ENCODE measurements at places on chromosomes 12 and 14. TPM values are rescaled to one million over a fixed set of nuclear protein-coding genes. Genes with fewer than 3 reads are reported as not detected.

Gene CLEC1B
- polyA plus RNA-seq: not detected

Gene NFE2
- 6.1 TPM for polyA plus RNA-seq

Gene KCNK10
- polyA plus RNA-seq: 0.45 TPM

Gene IL26
- not detected for polyA plus RNA-seq

Gene SLC7A7
- polyA plus RNA-seq: 14.9 TPM

Gene ZDHHC22
- 23.8 TPM for polyA plus RNA-seq

Gene BDKRB1
- polyA plus RNA-seq: 0.27 TPM

- peak; percentile 52 for DNase-seq
Measured at GRCh38 chr12:106954462-106955376, 988 bp upstream of the TMEM263 start.

GRCh38 chr12:126114441-126114840, 1049.2 kb downstream of the AACS start:
- no peak for DNase-seq

DNA sequence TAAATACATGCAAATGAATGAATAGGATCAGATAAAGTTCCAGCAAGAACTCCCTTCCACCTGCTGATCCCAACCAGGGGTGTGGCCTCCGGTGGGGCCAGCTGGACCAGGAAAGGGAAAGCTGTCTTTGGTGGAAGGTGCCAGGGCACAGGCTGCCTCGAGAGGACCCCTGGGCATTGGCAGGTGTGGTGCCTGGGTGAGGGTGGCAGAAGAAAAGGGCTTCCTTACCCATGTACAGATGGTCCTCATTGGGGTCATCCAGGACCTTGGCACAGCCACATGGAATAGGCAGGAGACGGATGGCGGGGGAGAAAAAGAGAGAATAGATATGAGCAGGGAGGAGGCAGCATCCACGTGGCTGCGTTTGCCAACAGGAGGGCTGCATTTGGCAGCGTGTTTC, 36.4 kb downstream of the CAMKK2 start:
- no peak for DNase-seq

DNA sequence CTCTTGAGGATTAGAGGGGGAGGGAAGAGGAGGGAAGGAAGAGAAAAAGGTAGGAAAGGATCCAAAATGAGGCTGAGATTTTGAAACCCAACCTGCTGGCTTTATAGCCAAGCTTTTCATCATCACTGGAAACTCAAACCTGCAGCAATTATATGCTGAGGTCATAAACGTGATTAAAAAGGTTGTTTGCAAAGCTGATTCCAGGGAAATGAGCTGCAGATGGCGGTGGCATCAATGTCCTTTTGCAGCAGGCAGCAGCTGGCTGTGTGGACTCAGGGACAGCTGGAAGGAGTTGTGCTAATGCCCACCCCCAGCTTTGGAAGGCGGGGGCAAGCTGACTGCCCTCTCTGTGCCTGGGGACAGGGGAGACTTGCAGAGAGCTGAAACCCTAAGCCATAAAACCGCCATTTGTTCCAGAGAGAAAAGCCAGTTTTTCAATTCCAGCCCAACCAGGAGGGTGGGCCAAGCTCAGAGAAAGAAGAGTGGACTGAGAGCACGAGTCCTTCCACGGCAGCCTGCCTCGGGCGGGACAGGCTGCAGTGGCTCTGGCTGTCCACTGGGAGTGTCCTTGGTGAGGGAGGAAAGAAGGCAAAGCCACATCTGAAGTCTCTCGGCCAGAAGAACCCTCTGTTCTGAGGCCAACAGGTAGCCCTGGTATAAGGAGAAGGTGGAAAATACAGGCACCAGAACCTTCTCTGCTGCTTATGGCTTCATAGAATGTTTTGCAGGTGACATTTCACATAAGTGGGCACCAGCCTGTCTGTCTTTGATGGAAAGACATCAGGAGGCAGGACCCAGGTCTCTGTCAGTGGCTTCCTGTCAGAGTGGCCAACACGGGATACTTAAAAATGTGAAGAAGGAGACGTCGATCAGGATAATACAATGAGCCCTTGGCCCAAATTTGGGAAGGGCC, 90.7 kb downstream of the SINHCAF start:
- DNase-seq: peak; percentile 66

DNA sequence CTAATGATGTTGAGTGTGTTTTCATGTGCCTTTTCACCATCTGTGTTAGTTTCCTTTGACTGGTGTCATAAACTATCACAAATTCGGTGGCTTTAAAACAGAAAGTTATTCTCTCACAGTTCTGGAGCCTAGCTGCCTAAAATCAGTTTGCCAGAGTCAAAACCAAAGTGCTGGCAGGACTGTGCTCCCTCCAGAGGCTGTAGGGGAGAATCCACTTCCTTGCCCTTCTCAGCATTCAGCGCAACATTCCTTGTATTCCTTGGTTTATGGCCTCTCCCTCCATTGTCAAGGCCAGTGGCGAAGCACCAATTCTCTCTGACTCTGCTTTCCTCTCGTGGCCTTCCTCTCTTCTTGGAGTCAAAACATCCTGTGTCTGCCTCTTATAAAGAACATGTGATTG, 174.2 kb upstream of the PDE3A start:
- DNase-seq: no peak

DNA sequence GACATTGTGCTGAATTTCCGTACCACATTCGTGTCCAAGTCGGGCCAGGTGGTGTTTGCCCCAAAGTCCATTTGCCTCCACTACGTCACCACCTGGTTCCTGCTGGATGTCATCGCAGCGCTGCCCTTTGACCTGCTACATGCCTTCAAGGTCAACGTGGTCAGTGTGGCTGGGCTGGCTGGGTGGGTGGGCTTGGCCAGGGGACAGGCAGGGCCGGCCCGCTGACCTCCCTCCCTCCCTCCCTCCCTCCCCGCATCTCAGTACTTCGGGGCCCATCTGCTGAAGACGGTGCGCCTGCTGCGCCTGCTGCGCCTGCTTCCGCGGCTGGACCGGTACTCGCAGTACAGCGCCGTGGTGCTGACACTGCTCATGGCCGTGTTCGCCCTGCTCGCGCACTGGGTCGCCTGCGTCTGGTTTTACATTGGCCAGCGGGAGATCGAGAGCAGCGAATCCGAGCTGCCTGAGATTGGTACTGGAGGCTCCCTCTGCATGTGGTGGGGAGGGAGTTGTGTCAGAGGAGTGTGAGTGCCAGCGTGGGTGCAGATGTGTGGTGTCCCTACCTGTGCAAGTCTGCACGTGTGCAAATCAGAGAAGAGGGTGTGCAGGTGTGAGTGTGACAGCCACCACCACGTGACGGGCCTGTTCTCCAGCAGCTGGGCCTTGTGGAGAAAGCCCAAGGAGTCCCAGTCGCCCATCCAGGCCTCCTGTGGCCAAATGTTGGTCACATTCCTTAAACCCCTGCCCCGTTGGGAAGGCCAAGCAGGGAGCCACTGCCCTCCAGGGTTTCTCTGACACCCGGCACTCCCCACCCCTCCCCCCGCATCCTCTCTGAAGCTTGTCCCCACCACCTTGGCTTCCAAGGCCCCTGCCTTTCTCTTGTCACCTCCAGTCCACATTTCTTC, 5.3 kb downstream of the KCNH3 start:
- DNase-seq: no peak

DNA sequence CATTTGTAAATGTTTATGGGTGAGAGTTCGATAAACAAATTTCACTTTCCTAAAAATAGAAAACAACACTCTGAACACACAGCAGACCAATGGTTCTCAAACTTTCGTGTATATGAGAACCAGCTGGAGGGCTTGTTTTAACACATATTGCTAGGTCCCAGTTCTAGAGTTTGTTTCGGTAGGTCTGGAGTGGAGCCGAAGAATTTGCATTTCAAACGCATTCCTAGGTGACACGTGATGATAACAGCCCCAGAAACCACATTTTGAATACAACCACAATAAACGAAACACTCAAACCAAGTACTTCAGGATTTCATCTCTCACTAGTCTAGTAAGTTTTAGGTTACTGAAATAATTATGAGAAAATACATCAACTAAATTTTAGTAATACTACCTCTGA, 17.1 kb downstream of the SEC23A start:
- DNase-seq: no peak

DNA sequence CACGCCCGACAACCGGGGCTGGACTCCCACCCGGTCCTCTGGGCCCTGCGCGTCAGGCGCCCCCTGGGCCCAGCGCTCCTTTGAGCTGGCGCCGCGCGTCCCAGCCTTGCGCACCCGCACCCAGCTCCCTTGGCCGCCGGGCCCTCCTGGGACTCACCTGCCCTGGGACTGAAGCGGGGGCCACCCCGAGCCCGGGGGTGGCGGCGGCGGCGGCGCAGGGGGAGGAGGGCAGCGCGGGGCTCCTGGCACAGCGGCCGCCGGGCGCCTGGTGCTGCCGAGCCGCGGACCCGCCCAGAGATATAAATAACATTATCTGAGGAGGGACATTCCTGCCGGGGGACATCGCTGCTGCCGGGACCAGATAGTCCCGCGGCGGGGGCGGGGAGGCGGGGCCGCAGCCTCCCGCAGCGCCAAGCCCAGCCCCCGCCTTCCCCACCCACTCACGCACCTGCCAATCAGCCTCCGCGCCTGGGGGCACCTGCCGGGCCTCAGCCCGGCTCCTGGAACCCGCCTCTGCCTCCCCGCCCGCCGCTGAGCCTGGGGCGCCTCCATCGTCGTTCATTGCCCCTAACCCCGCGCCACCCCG, at the start of gene SPTB:
TSS of gene SPTB (minus strand) at position 273 of the 586 bp plus-strand sequence. CDS start 56,813 bp downstream, outside the sequence.
- DNase-seq: peak; percentile 73

GRCh38 chr12:31323391-31324115, 2.4 kb downstream of the SINHCAF start:
- peak; percentile 67 for DNase-seq

- DNase-seq: no peak
Measured at GRCh38 chr12:25819691-25820090, 138.8 kb upstream of the RASSF8 start.

DNA sequence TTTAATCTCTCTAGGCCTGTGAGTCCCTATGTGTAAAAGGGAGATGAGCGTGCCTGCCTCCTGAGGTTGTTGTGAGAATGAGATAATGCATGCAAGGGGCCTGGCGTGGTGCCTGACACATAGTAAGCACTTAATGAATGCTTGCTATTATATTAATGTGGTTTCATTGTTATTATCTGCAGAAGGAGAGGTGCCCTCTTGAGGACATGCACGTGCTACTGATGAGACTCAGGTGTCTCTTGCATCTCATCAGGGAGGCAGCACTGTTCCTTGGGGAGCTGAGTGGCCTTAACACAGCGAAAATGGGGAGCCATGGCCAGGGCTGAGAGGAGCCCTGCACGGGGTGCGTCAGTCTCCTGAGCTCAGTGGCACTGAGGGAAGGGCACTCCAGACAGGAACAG, 29.9 kb upstream of the BCDIN3D start:
- no peak for DNase-seq

- DNase-seq: no peak
Measured at GRCh38 chr12:67952787-67953186, 36.5 kb upstream of the IFNG-AS1 start.

GRCh38 chr12:119115296-119115905, 63.3 kb upstream of the HSPB8 start:
- DNase-seq: peak; percentile 86

GRCh38 chr14:103488071-103488470, 34.6 kb downstream of the CKB start:
- no peak for DNase-seq

GRCh38 chr14:69891422-69891821, 12.2 kb downstream of the SMOC1 start:
- peak; percentile 51 for DNase-seq

- peak; percentile 74 for DNase-seq
Measured at GRCh38 chr12:2752676-2753371, 41.9 kb upstream of the FKBP4 start.

- DNase-seq: no peak
Measured at GRCh38 chr12:18261906-18262305, 588 bp downstream of the PIK3C2G start.

GRCh38 chr12:66279123-66279712, 23.1 kb upstream of the HELB start:
- no peak for DNase-seq

- no peak for DNase-seq
Measured at GRCh38 chr14:96212140-96212539, 7.5 kb downstream of the BDKRB2 start.

DNA sequence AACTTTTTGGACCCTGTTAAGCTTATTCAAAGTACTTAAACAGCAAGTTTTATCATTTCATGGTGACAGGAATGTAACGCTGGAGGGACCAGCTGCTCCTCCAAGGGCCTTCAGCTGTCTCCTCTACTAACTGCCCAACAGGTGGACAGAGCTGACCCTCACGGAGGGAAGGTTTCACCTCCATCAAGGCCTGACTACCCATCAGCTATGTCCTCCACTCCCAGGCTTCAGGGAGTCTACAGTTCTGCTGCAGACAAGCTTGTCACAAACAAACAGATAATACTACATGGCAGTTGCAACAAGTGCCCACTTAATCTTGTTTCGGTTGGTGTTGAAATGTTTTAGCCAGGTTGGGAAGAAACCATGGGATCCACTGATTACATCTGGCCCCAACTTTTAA, 175.1 kb downstream of the TTC7B start:
- DNase-seq: no peak

GRCh38 chr12:90977224-90977623, 22.2 kb upstream of the CCER1 start:
- no peak for DNase-seq

DNA sequence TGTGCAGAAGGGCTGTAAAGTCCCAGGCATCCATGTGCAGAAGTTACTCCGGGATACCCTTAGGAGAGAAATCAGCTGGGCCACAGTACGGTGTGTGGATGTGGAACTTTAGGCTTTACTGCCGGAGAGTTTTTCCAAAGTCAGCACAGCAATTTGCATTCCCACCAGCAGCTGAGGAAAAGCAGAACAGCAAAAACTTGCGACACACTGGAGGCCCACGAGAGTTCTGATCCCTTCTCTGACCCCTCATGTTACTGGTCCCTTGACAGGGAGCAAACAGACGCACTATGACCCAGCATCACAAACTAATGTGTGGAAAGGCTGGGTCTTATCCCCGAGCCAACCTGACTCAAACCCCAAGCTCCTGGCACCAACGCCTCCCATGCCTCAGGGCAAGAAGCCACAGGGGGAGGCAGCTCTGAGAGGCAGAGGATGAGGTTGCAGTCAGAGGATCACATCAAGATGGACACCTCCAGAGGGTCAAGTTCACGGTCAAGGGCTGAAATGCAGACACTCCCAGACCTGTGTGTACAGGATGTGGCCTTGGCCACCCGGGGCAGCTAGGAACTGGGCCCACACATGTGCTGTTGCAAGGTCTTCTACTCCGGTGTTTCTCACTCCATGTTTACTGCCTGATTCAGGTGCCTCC, 38.6 kb downstream of the CCDC88C start:
- no peak for DNase-seq

DNA sequence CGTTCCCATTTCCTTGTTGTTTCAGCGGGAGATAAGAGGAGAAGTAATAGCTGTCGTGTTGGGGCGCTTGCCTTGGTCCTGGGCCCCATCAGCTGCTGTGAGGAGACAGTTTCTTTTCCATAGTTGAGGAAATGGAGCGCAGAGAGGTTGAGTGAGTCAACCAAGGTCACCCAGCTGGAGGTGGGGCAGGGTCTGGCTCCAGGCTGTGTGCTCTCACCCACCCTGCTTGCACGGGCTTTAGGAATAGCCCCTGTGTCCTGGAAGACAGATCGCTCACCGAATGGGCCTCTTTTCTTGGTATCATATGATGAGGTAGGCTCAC, 165.7 kb upstream of the RTL1 start:
- peak; percentile 20 for DNase-seq
